Left ventricle myocardium inferior (tissue), 1 donor: ENCODE measurements at places on chromosomes 12 and 14.
A peak's percentile ranks its signal among the peaks of the same experiment; 100 is the strongest.

DNA sequence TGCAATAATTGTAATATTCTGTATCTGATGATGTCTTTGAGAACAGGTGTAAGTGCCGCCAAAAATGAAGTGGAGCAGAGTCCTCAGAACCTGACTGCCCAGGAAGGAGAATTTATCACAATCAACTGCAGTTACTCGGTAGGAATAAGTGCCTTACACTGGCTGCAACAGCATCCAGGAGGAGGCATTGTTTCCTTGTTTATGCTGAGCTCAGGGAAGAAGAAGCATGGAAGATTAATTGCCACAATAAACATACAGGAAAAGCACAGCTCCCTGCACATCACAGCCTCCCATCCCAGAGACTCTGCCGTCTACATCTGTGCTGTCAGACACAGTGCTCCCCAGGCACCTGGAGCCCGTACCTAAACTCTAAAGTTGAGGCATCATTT, 268.7 kb downstream of the DAD1 start:
- DNase-seq, result no peak

DNA sequence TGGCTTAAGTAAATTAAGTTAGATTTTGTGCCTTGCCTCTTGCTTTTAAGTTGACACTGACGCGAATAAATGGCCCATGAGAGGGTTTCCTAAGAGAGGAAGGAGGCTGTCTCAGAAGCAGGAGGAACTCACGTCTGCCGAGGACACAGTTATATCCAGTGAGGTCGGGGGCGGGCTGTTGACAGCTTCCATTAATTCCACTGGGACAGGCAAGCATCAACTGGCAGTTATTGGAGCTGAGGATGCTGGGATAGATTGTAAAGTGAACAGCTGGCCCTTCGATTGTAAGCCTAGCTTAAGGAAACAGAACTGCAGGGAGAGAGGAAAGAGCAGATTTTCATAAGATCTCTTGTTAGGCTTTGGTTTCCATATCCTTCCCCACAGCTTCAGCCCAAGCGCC, 399.2 kb downstream of the IPO8 start:
- no peak for DNase-seq

- peak; percentile 31 for DNase-seq
Measured at GRCh38 chr14:32417956-32418552, 89.0 kb downstream of the AKAP6 start.

GRCh38 chr12:51246254-51246853, 7.7 kb downstream of the DAZAP2 start:
- no peak for DNase-seq

DNA sequence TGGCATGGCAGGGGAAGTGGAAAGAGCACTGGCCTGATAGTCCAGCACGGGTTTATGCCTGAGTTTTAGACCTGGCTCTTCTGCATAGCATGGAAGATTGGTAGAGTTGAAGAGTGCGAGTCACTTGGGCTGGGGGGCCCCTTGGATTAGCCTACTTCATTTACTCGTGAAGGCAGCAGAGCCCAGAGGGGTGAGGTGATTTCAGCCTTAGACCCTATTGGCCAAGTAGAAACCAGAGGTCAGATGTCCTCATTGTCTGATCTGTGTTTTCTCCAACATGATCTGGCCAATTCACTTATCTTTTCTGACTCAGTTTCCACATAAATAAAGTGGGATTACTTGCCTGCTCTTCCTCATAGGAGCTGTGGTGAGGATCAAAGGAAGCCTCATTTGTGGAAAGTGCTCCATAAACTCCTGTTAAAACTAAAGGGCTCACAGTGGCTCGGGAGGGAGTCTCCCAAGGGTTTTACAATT, 1.9 kb downstream of the PLEKHG3 start:
- no peak for DNase-seq

DNA sequence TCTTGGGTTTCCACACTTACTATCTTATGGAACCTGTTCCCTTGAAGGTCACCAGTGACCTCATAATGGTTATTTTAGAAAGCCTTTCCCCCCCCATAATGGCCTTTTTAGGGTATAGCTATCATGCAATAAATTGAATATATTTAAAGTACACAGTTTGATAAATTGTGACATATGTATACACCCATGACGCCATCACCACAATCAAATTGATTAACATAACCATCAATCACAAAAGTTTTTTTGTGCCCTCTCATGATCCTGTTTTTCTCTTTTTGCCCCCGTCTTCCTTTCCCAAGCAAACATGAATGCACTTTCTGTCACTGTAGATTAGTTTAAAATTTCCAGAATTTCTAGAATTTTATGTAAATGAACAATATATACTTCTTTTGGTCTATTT, 28.7 kb upstream of the OR4E1 start:
- no peak for DNase-seq

- DNase-seq, result no peak
Measured at GRCh38 chr14:53921027-53921426, 35.6 kb downstream of the BMP4 start.

- no peak for DNase-seq
Measured at GRCh38 chr14:74616996-74617700, 5.1 kb upstream of the LTBP2 start.

DNA sequence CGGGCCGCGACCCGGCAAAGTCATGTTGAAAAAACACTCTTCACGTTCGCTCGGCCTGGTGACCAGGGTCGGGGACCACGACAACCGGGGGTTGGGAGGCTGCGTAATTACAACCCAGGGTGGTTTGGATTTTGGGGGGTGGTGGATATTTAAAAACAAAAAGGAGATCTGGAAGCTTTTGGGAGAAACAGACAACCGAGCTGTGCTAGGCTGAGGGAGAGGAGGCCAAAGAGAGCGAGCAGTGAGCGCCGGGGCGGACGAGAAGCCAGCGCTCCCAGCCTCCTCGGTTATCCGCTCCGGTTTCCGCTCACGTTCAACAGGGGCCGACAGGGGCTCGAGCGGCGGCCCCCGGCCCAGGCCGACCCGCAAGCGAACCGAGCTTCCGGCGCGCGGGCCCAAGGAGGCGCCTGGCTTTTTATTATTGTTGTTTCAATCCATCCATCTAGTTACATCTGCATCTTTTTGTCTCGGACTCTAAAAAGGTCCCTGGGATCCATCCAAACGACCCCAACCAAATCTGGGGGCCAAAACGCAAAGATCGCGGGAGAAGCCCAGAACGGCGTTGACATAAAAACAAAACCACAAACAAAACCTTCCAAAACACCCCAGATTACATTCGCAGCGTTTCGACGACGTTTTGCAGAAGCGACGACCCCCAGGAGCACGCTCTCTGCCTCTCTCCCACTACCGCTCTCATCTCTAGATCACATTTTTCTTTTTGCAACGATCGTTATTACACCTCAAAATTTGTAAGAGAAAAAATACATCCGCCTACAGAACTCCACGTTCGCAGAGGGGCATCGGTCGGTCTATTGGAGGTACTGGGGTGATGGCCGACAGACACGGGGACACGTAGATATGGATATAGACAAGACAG, 771 bp downstream of the OTX2 start:
- DNase-seq, result no peak

DNA sequence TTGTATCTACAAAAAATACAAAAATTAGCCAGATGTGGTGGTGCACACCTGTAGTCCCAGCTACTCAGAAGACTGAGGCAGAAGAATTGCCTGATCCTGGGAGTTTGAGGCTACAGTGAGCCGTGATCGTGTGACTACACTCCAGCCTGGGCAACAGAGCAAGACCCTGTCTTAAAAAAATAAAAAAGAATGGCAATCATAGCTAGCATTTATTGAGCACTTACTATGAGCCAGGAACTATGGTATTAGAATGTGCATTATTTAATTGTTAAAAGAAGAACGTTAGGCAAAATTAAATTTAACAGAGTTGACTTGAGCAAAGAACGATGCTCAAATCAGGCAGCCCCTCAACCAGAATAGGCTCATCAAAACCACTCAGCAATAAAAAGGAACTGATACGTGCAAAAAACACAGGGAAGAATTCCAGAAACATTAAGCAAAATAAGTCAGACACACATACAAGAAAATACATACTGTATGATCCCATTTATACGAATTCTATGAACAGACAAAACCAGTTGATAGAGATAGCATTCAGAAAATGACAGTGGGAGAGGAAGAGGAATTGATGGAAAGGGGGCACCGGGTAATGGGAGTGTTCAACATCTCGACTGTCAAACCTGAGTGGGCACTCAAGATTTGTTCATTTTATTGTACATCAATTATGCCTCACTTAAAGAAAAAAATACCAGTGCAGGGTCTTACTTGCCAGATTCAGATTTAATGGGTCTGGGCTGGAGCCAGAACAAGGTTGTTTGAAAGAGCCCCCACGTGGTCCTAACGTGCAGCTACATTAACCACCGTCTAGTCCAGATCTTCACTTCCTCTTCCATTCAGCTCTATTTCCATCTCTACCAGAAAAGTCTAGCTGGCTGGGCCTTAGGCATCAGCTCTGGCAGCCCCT, 8.0 kb downstream of the SCNN1A start:
- DNase-seq, result no peak

GRCh38 chr12:14540801-14541462, 26.8 kb downstream of the PLBD1 start:
- no peak for DNase-seq
